ENCODE measurements at places on chromosomes 1 and 21. TPM values are rescaled to one million over a fixed set of nuclear protein-coding genes. Genes with fewer than 3 reads are reported as not detected.
A peak's percentile ranks its signal among the peaks of the same experiment; 100 is the strongest.

- DNase-seq: peak; percentile 90
- 0 out of 2 replicates have a peak overlapping the region, but pooled peaks have one; percentile 13 for H3K4me3 ChIP-seq
- H3K27me3 ChIP-seq: no peaks in the 10 kb centered on the region
Measured at GRCh38 chr1:160377585-160378206, 10.8 kb downstream of the NHLH1 start.

- peak overlapping the region; percentile 65 for H3K4me3 ChIP-seq
- DNase-seq: peak; percentile 47
- peaks cover 44% of the 10 kb centered on the region for H3K27me3 ChIP-seq
- H3K36me3 ChIP-seq: no peaks in the 10 kb centered on the region
Measured at GRCh38 chr1:209675565-209676154, 448 bp downstream of the G0S2 start.

- peaks cover 15% of the 10 kb centered on the region for H3K4me1 ChIP-seq
- no peaks in the 10 kb centered on the region for H3K27me3 ChIP-seq
- H3K4me3 ChIP-seq: no peak overlapping the region
- H3K36me3 ChIP-seq: peaks cover 22% of the 10 kb centered on the region
- H3K27ac ChIP-seq: peak overlapping the region; percentile 29
- DNase-seq: peak; percentile 78
Measured at GRCh38 chr1:55064861-55065263, 25.5 kb downstream of the PCSK9 start.

- H3K4me3 ChIP-seq: no peak overlapping the region
- DNase-seq: no peak
- H3K27me3 ChIP-seq: no peaks in the 10 kb centered on the region
- H3K27ac ChIP-seq: no peak overlapping the region
Measured at GRCh38 chr1:98391175-98391574, 270.3 kb upstream of the SNX7 start.

GRCh38 chr1:162916407-162916806 is 55.4 kb upstream of the CCDC190 start:
- DNase-seq: peak; percentile 71
- H3K4me3 ChIP-seq: no peak overlapping the region
- peaks cover 9% of the 10 kb centered on the region for H3K4me1 ChIP-seq
- H3K27me3 ChIP-seq: no peaks in the 10 kb centered on the region
- no peaks in the 10 kb centered on the region for H3K36me3 ChIP-seq

- H3K36me3 ChIP-seq: peaks cover 23% of the 10 kb centered on the region
- H3K4me3 ChIP-seq: no peak overlapping the region
- DNase-seq: no peak
Measured at GRCh38 chr1:229482511-229482910, 25.6 kb downstream of the NUP133 start.

TRIM67 gene
- not detected for total RNA-seq

- no peaks in the 10 kb centered on the region for H3K27me3 ChIP-seq
- no peak overlapping the region for H3K27ac ChIP-seq
- H3K4me1 ChIP-seq: no peaks in the 10 kb centered on the region
- H3K4me3 ChIP-seq: no peak overlapping the region
Measured at GRCh38 chr1:196193896-196194559, 414.2 kb downstream of the KCNT2 start.
